ENCODE measurements at places on chromosomes 1 and 21.
A peak's percentile ranks its signal among the peaks of the same experiment; 100 is the strongest.

GRCh38 chr1:174200746-174201145 is 41.4 kb downstream of the RABGAP1L start:
- no peak for DNase-seq

DNA sequence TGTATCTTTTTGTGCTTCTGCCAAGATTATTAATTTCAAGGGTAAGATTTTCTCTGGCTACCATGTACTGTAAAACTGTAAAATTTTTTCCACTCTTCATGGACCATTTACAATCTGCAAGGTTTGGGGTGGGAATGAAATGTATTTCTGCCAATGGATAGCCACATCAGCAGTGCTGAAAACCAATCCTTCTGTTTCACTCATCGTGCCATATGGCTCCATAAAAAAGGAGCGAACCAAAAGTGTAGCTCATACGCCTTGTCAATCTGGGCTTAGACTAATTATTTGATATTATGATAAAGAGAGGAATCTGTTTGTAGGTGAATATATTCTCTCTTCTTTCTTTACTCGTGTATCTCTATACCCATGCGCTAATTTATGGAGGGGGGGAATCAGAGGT is 3.0 kb upstream of the SLC44A5 start:
- no peak for DNase-seq

GRCh38 chr1:245332085-245332484 is 177.3 kb downstream of the KIF26B start:
- DNase-seq: no peak

GRCh38 chr1:235649368-235650163 is at the start of gene GNG4:
Gene GNG4 (minus strand): TSS chr1:235649784. CDS start chr1:235583838, 65,946 bp downstream.
- peak; percentile 50 for DNase-seq

- no peak for DNase-seq
Observed at GRCh38 chr21:42993051-42993712, 18.8 kb downstream of the PKNOX1 start.

All from stimulated activated naive CD8-positive, alpha-beta T cell treated with anti-CD3 and anti-CD28 coated beads, Interleukin-15, Interleukin-2, amounts not matched to agents 100 U/mL and 50 U/mL, for 24 hours (primary cell).